ENCODE measurements at places on chromosomes 4 and X.

DNA sequence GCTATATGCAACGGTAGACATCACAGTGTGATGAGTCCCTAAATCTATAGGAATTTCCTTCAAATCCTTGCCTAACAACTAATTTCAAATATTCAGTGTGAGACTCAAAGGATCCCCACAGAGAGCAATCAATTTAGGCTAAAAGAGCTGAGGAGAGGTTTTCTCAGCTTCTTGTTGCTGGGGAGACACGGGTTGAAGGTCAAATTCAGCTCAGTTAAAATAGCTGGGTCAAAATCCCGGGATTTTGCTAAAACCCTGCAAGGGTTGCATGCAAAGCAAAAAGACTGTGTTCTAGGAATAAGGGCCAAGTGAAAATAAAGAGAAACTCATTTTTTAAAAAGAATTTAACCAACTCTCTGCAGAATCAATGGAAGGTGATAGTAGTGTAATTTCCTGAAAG is 1073.4 kb downstream of the NLGN4X start:
- no peak for DNase-seq

DNA sequence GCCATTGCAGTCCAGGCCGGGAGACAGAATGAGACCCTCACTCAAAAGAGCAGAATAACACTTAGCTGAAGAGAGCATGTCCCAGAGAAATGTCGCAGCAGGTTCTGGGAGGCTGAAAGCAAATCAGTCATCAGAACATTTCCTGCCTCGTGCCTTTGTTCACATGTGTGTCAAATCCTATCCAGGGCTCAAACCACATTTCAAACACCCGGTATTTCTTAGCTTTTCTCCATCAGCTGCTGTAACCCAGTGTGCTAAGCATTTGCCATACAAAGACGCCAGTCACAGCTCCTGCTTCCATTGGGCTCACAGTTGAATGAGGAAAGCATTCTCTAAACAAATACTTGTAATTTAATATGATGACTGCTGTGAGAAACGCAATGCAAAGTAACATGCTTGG is 6.0 kb downstream of the PALLD start:
- DNase-seq, result no peak

GRCh38 chr4:11194431-11194830 is 234.3 kb downstream of the HS3ST1 start:
- no peak for DNase-seq

- no peak for DNase-seq
Observed at GRCh38 chrX:134969726-134970125, 21.1 kb upstream of the SMIM10 start.

- no peak for DNase-seq
Observed at GRCh38 chr4:188021548-188022249, 26.1 kb downstream of the ZFP42 start.

DNA sequence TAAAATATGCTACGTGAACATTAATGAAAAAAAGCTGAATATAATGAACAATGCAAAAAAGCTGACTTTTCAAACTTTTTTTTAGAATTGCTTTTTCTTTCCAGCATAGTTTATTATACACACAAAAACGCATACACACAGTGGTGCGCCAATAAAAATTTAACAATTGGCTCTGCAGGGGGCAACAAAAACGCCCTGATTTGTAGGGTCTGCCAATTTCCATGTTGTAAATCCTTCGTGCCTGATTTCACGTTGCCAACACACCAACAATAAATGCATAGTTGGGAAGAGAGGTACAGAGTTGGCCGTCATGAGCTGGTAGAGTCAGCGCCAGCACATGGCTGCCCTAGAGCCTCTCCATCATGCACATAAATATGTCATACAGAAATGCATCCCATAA is 333.1 kb downstream of the MAPK10 start:
- no peak for DNase-seq

DNA sequence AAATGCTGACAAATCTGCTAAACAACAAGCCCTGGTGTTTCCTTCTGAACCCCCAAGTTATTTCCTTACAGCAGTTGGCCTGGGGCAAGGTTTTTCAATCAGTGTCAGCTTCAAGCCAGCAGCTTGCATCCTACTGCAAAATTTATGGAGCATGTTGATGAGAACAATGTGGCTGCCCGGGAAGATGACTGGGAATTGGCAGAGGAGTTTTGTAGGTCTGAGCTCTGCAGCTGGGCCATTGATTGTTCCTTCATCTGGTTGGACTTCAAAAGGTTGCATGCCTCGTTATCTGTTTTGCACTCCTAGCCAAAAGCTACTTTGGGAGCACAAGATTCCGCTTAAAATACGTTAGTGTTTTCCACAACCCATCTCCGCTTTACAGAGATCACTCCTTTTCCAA is 1030.3 kb upstream of the LCORL start:
- no peak for DNase-seq

- DNase-seq, result no peak
Observed at GRCh38 chrX:130994671-130995070, 63.5 kb upstream of the ARHGAP36 start.

GRCh38 chr4:166017804-166018203 is 144.8 kb downstream of the TLL1 start:
- no peak for DNase-seq

- no peak for DNase-seq
Observed at GRCh38 chr4:68948044-68948743, 3.4 kb downstream of the UGT2A3 start.

DNA sequence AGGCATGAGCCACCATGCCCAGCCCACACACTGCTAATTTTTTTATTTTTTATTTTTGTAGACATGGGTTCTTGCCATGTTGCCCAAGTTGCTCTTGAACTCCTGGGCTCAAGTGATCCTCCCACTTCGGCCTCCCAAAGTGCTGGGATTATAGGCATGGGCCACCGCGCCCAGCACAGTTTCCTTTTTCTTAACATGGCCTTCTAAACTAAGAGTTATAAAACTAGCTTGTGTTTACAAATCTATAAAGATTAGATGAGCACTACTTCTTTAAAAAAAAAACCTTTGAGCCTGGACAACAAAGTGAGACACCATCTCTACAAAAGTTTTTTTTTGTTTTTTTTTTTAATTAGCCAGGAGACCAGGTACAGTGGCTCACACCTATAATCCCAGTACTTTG is 10.7 kb downstream of the GRSF1 start:
- DNase-seq, result no peak

GRCh38 chr4:77044461-77045150 is 31.2 kb downstream of the CCNI start:
- peak; percentile 64 for DNase-seq

GRCh38 chr4:92012899-92013867 is 290.6 kb upstream of the GRID2 start:
- no peak for DNase-seq

DNA sequence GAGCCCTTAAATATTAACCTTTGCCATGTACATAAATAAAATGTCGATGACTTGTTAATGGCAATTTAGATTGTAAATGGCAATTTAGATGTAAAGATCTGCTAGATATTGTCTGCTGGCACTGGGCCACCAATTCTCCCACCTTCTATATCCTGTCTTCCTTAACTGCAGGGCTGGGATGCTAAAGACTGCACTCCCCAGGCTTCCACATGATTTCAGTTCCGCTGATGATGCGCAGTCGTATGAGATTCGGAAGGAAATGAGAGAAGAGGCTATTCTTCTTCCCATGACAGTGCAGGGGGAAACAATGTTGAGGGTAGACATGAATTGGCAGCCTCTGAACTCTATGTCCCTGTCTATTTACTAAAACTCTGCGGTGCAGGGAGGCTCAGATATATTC is 55.7 kb downstream of the PITX2 start:
- DNase-seq, result no peak

DNA sequence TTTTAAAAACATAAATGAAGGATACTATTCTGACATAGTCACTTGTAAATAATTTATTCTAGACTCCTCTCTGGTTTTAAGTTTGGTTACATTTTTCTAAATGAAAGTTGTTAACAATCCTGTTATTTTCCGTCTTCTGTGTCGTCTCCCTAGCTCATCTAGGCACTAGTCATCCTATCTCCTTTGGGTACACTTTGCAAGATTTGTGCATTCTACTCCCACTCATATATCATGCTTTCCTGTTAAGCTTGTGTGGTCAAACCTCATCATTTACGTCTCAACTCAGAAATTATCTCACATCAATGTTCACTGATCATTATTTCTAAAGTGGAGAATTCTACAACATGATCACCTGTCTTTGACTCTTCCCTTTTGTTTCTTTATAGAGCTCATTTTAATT is 658.7 kb downstream of the TLL1 start:
- no peak for DNase-seq

GRCh38 chr4:52931243-52931642 is 69.1 kb downstream of the RASL11B start:
- no peak for DNase-seq

GRCh38 chr4:100169491-100170485 is 20.5 kb downstream of the DDIT4L start:
- DNase-seq, result no peak

DNA sequence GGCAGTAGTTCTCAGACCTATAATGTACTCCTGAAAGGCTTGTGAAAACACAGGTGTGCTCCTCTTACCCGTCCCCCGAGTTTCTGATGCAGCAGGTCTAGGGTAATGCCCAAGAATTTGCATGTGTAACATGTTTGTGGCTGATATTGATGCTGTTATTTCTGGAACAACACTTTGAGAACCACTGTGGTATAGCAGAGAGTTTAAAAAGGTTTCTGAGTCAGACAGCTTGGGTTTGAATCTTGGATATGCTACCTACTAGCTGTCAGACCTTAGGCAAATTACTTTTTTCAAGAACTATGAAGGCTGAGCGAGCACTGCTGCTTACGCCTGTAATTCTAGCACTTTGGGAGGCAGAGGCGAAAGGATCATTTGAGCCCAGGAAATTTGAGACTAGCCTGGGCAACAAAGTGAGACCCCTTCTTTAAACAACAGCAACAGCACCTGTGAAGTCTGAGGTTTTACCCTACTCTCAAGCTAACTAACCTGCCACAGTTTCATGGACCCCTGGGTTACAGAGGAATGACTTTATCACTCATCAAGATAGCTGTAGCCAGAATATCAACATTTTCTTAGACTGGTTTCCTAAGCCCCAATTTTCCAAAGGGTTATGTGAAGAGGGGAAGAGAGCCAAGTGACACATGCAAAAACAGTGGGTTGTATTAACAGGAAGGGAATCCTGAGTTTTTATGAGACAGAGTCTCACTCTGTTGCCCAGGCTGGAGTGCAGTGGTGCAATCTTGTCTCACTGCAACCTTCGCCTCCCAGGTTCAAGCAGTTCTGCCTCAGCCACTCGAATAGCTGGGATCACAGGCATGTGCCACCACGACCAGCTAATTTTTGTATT is 5.1 kb downstream of the AFF1 start:
- peak; percentile 56 for DNase-seq

DNA sequence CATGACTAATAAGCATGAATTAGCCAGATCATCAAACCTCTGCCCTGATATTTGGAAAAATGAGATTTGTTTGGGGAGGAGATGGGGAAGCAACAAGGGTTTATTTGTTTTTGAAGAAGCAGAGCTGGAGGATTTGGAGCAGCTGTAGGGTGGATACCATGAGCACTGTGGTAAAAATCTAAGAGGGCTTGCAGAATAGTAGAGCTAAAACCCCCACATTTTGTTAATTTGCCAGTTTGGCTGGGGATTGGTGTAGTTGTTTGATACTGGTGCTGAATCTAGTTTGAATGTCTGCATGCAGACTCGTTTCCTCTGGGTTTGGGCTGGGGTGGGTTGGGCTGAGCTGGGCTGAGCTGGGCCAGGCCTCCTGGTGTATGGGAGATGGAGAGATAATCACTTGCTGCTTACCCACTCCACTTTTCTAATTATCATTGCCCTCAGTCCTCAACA is 43.7 kb downstream of the SMAD1 start:
- DNase-seq, result no peak

DNA sequence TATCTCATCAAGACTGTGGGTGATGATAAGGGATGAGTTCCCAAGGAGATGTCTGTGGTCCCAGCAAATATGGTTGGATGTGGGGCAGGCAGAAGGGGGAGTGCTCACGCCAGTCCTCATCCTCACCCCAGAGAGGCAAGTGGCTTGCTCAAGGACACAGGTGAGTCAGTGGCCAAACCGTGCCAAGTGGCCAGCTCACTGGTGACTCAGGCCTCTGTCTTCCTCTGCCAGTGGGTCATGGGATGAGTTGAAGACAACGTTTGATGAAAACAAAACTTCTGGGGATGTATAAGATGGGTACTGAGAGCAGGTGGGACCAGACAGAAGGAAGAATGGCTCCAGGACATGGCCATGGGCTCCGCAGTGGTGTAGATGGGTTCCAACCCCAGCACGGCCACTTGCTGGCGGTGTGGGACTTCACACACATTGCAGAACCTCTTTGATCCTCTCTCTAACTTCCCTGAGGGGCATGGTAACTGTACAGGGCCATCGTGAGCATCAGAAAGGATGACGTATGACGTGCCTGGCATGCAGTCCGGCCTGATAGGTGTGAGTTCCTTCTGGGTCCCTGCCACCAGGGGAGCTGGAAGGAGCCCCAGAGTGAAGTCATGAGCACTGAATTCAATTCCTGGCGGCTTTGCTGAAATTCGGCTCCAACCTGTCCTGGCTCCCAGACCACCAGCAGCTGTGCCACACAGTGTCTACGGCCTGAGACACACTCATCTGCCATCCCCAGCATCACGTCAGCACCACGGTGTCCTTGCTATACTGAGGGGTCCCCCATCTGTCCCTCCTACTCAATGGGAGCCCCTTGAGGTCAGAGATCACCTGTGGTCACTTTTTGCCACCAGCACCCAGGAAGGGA is 41.3 kb upstream of the GPR78 start:
- no peak for DNase-seq

GRCh38 chrX:107773206-107773605 is 2.4 kb downstream of the TSC22D3 start:
- no peak for DNase-seq

- DNase-seq, result no peak
Observed at GRCh38 chr4:60656171-60656570, 544.0 kb upstream of the ADGRL3 start.

DNA sequence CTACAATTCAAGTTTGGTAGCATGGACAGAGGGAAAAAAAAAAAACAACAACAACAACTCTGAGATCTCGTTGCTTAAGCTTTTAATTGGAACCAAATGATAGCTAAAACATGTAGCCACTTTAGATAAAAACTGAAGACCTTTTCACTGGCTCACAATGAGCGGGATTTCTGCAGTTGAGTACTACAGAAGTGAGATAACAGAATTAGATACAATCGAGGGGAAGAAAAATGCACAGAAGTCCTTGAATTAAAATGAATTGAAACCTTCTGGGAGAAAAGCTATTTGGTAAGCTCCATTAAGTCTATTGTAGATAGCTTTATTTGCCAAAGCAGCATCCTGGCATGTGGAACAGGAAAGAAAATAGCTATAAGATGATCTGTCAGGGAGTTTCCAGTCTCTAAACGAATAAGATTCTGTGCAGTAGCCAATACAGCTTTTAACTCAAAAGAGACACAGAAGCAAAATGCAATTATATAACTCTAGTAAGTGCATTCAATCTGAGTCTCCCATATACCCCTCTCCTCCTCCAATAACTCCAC is 248.5 kb downstream of the ENOX2 start:
- DNase-seq, result no peak

DNA sequence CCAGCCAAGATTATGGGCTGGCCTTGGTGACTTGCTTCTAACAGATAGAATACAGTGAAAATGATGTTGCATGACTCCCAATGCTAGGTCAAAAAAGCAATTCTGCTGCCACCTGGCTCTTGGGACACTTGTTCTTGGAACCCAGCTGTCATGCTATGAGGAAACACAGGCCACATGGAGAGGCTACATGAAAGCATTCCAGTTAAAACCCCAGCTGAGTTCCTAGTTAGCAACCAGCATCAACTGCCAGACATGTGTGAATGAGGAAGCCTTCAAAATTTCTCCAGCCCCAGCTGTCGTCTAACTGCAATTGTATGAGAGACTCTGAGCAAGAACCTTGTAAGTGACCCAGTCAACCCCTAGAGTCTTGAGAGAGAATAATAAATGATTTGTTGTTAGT is 105.2 kb upstream of the FGF16 start:
- DNase-seq, result no peak

Data from CD4-positive, alpha-beta T cell treated with Interleukin-15 for 4 hours (primary cell).